SHP77 treated with DMSO at 0.1 percent for 48 hours (cell line): ENCODE measurements at places on chromosomes 2 and 18.

GRCh38 chr2:147844697-147845410 is at the start of gene ACVR2A:
Gene ACVR2A (plus strand): TSS chr2:147845029. CDS start chr2:147845153, 124 bp downstream.
- DNase-seq, result no peak

DNA sequence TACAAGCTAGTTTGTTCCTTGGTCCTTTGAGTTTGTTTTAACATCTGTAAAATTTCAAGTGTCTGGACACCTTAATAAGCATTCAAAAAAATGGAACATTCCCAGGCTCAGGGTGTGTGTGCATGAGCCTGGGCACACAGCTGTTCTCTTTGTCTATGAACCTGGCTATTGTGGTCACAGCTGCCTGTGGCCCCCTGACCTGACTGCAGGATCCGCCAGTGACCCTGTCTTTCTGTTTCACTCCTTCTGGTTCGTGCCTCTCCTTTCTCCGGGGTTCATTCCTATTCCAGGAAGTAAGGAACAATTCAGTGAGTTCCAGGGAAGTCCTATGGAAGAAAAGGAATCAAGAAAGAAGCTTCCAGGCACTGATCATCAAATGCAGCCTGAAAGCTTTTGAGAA is 35.6 kb downstream of the VWA3B start:
- DNase-seq, result no peak

GRCh38 chr2:96596596-96596995 is 41.5 kb downstream of the KANSL3 start:
- no peak for DNase-seq

DNA sequence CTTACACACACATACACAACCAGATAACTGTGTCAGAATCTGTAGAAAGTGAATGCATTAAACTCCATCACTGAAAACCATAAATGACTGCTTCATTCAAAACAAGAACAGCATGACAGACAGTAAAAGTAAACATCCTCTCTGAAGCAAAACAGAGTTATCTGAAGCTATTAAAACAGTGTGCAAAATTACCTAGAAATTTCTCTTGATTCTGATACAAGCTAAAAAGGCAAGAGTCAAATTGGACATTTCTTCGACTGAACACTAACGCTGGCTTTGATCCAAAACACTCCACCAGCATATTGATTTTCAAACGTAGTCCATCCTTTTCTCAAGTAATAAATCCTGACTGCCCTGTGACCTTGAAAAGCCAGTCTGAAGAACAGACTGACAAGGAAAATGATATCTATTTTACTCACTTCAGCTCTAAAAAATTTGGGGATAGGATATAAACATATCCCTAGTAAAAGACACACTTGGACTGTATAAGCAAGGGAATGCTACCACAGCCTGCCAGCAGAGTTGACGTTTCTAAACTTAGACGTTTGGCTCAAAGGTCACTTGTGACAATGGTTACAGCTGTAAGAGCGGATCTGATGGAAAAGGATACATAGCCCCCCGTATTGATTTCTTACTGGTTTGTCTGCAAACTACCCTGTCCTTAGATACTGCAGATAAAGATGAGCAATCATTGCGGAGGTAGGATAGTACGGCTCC is 128.9 kb upstream of the ITGB6 start:
- no peak for DNase-seq

GRCh38 chr2:42456126-42456839 is 37.5 kb downstream of the KCNG3 start:
- no peak for DNase-seq

DNA sequence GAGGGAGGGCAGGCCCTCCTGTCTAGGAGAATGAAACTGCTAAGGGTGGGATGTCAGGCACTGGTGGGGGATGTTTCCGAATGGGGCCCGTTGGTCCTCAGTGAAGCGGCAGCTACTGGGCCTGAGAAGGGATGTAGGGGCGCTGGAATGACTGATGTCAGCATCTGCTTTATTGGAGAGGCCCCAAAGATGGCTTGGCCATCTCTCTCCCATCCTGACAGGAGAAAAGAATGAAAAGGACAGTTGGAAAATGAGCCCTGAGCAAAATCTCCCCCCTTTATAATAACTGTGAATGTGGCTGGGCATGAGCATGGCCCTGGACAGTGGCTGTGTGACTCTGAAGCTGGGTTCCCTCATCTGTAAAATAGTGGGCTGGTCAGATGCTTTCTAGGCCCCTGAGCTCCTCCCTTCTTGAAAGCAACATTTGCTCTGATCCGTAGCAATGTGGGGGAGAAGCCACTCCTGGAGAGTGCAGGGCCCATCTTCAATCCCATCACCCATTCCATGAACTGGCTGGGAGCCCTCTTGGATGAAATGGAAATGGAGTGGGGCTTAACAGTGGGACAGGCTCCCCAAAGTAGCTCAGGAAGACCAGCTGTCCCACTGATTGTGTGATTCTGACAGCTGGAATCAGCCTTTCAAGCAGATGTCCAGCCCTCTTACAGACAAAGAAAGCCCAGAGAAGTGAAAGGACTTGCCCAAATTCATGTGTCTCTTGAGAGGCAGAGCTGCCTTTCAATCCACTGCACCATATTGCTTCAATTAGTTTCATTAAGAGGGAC is 232.7 kb upstream of the SMAD2 start:
- no peak for DNase-seq

DNA sequence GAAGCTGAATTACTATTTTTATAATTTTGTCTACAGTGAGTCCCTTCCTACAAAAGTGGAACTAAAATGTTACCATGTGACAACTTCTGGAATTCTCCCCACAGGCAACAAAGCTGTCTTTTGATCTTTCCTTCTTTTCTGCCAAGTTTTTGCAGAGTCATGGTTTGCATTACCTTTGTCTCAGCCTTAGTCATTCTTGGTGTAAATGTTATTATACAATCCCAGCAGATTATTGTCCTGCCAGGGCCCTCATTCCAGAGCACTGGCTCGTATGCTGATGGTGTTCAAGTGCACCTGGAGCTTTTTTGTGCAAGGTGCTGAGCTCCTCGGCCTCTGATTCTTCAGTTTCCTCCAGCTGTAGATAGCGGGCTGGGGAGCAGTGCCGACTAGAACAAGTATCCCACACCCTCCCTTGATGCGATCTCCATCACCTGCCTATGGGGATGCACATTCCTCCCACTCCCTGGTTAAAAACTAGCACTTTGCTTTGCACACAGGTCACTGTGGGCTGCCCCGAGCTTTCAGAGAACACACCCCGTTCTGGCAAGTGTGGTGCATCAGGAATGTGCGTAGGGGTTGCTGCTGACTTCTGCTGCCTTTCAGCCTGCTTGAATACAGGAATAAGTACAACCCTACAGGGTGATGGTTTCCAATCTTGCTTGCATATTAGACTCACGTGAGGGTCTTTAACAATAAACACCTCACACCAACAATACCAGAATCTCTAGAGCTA is 263.6 kb downstream of the RNF144A start:
- DNase-seq, result no peak
